GM13977 (cell line): ENCODE measurements at places on chromosomes 11 and 22.
A peak's percentile ranks its signal among the peaks of the same experiment; 100 is the strongest.

DNA sequence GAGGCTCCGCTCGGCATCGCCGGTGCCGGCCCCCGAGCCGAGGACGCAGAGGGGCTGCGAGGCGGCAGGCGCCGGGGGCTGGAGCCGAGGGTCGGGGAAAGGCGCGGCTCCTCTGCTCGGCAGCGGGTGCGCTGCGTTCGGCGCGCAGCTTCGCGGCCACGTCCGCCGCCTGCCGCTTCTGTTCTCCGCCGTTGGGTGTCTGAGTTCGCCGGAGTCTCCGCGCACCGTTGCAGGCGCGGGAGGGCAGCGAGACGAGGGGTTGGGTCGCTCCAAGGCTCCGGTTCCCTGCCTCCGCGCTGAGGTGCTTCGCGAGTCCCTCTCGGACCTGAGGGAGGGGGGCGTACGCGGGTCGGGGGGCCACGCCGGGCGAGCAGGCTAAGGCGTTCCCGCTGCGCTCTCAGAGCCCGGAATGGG is 347 bp downstream of the MN1 start:
- peak; percentile 67 for DNase-seq

DNA sequence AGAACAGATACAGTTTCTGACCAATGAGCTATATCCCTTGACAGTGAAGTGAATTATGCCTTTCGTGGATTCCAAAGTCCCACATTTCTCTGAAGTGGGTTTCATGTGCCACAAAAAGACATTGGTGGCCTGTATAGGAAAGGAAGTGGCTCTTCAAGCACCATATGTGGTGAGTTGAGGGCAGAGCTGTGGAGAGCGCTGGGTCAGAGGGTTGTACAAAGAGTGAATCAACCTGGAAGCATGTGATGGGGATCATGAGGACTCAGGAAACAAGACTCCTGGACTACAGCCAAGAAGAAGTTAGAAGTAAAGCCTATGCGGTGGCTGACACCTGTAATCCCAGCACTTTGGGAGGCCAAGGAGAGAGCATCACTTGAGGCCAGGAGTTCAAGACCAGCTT is 579 bp upstream of the SLC5A4 start:
- DNase-seq = no peak

DNA sequence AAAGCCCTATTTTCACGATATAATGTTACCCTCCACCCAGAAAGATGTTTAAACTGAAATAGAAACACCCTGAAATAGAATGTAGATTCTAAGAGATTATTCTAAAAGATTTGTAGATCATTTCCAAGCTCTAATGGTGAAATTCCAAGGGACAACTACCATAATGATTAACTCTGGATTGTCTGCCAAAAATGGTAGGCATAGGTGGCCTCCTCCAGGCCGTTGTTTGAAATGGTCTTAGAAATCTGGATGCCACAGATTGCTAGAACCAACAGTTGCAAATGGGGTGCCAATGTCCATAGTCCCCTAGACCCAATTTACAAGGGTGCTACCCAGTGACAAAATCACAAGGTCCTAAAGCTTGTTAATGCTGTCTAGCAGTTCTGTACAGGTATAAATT is 6.7 kb upstream of the SLC6A5 start:
- DNase-seq = no peak

DNA sequence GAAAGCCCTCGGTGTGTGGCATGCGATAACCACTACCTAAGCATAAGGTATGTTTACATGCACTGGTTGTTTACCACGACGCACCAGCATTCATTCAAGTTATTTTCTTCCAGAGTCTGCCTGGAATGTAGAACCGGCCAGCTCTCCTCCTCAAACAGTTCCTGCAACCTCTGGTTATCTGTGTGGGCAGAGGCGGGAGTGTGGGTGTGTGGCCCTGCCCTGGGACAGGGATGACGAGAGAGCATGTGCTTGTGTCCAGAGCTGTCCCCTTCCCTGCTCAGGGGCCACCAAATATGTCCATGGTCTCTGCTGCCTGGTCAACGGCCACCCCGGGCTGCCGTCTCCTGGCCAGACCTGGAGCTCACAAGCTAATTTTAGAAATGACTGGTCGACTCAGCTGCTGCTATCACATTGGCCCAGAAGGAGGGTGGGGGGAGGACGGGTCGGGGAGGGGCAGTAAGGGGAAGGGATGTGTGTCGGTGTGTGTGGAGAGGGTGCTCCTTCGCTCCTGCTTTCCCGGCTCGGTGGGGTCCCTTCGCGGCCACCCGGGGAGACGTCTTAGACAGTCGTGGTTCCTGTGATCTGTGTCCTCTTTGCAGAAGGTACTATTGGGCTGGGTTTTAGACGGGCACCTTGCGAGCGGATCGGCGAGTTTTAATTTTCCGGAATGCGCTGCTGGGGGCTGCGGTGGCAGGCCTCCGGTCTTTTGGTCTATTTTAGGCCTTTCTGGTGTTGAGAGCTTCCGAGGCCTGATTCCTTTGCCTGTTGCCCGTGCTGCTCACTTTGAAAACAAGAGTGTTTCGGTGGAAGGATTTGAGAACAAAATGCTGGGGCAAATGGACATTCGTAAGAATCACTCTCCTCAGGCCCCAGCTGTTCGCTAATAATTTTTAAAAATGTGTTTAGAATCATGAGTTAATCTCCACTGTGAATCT is at the start of gene MYO18B:
Gene MYO18B (plus strand): TSS at position 497 of the 935 bp plus-strand sequence. CDS start 18,905 bp downstream, outside the sequence.
- DNase-seq = no peak

DNA sequence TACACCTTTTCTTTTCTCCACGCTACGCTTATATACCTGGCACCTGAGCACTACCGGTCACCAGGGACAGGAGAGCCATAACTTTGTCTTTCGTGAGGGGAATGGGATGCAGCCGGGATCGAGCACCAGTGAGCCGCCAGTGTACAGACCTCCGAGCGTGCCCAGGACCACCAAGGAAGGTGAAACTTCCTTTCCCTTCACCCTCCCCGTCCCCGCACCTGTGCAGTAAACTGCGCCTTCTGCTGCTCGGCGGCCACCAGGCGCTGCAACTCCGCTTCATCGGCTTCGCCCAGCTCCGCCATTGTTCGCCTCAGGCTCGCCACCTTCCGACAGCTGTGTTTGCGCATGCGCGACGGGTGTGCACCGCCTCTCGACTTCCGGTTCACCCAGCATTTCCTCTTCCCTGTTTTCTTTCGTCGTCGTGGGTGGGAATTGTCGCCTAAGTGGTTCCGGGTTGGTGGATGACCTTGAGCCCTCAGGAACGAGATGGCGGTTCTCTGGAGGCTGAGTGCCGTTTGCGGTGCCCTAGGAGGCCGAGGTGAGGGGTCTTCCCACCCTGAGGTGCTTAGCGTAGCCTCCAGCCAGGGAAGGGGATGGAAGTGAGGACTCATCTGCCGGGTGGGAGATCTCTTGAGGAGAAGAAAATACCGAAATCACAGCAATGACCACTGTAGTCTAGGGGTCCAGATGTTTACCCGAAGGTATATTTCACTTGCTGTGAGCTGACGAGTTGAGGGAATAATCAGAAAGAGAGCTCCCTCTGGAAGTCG is at the start of the genes SDHD and TIMM8B:
Gene SDHD (plus strand): TSS at position 452 of the 770 bp plus-strand sequence. CDS start 35 bp downstream, at position 487.
Gene TIMM8B (minus strand): TSS at position 335 of the 770 bp plus-strand sequence. CDS start 33 bp downstream, at position 302.
- DNase-seq = peak; percentile 90

GRCh38 chr11:82974135-82974534 is 72.6 kb downstream of the DDIAS start:
- no peak for DNase-seq

- DNase-seq = no peak
Measured at GRCh38 chr11:85875505-85875904, 20.3 kb downstream of the CCDC83 start.

GRCh38 chr22:44567846-44568493 is 69.9 kb upstream of the RTL6 start:
- no peak for DNase-seq

GRCh38 chr11:85704967-85705366 is 19.0 kb upstream of the CCDC89 start:
- DNase-seq = no peak

DNA sequence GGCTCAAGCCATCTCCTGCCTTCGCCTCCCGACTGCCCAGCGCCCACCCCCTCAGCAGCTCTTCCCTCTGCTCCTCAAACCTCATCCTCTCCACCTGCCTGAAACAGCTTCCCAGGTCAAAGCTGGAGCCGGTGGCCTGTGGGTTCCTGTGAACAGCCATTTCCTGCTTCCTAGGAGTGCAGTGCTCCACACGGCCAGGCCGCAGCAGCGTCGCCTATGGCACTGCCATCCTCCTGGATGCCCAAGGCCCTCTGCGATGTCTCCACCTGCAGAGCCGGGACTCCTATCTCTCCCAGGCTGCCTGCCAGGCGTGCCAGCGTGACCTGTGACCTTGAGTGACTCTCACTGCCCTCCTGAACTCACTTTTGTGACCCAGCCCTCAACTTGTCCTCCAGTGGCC is 24.6 kb downstream of the PPM1F start:
- DNase-seq = no peak

GRCh38 chr11:44548032-44548695 is 17.3 kb upstream of the CD82 start:
- no peak for DNase-seq

GRCh38 chr11:85619499-85619898 is 7.6 kb downstream of the DLG2 start:
- DNase-seq = no peak

- DNase-seq = no peak
Measured at GRCh38 chr11:529728-530411, 5.5 kb downstream of the HRAS start.

DNA sequence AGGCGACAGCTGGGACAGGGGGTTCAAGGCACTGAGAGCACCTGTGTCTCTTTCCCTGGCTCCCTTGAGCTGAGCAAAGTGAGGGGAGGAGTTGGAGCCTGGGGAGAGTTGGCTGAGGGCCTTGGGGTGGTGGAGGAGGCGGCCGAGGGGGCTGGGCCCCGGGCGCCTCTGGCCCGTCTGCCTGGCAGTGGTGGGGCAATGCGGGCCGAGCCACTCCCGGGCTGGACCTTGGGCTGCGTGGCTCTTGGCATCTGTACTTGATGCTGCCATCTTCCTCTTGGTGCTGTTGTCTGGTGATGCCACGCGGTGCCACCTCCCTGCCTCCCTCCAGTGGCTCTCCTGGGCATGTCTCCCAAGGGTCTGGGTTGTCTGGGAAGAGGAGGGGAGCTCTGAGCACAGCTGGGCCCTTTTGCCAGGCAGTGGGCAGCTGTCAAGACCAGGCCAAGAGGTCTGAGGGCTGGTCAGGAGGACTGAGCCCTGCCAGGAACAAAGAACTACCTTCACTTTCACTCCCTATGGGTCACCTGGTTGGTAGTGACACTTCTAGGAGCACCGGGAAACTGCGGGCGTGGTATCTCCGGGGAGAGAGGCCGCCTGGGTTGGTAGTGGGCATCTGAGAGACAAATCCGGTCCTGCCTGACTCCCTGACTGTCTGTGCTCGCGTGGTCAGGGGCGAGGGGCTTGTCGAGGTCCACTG is 1.3 kb downstream of the GRIK4 start:
- no peak for DNase-seq

DNA sequence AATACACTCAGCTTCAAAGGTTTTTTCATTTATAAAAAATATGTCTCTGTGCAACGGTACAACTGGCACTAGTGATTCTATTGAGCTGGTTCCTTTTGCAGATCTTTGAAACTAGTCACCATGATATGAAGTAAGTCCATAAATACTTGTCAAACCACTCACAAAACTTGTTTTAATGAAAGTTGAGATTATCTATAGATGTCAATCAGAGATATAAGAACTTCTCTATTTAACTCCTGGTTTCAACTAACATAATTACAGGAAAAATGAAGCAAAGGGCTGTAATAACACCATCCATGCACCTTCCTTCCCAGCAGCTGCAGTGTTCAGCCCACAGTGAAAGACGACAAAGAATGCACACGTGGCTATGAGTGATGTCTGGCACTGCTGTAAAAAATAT is 44.7 kb downstream of the TMEM123 start:
- DNase-seq = no peak

- no peak for DNase-seq
Measured at GRCh38 chr11:47499614-47500013, 50.7 kb upstream of the RAPSN start.

DNA sequence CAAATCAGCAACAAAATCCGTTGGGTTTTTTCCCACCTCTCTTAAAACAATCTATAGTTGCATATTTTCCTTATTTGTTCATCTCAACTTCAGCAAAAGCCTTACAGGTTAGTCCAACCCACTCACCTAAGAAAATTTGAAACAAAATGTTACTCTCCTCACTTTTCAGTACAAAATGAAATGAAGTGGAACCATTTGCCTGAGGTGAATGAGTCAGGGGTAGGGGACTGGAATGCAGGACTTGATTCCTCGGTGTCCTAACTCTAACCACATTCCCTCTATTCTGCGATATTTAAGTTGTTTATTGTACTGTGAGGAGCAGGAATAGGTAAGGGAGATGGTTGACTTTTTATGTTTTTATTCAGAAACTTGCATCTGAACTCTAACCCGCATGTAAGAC is 16.4 kb downstream of the ATP5MG start:
- DNase-seq = no peak

DNA sequence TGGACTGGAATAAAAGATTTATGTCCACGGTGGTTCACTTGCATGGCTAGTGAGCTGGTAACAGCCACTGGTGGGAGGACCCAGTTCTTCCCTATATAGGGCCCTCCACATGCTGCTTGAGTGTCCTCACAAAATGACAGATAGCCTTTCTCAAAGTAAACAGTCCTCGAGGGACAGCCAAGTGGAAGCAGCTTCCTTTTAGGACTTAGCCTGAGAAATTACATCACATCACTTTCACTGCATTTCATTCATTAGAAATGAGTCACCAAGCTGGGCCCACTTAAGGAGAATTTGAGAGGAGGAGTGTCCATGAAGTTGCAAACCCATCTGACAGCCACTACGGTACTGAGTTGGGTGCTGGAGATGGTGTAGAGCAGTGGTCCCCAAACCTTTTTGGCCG is 7.0 kb downstream of the ISX start:
- no peak for DNase-seq

DNA sequence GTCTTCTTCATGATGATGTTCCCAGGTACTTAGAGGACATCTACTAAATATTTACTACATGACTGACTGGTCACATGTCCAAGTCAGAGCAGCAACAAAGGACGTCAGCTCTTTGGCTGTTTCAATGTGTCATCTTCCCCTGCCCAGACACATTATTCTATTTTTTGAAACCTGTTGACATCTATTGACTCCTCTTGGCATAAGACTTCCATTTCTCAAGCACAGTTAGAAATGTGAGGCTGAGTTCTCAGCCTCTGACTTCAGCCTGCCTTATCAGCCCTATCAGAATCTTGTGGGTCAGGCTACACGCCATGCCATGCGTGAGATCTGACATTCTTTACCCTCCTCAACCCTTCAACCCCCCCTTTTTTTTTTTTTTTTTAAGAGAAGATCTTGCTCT is 63.8 kb downstream of the SC5D start:
- no peak for DNase-seq
